Fibroblast of upper back skin (primary cell): ENCODE measurements at places on chromosomes 5 and 9.
A peak's percentile ranks its signal among the peaks of the same experiment; 100 is the strongest.

GRCh38 chr5:28903643-28904042 lies 1865.3 kb upstream of the CDH9 start:
- DNase-seq = no peak

DNA sequence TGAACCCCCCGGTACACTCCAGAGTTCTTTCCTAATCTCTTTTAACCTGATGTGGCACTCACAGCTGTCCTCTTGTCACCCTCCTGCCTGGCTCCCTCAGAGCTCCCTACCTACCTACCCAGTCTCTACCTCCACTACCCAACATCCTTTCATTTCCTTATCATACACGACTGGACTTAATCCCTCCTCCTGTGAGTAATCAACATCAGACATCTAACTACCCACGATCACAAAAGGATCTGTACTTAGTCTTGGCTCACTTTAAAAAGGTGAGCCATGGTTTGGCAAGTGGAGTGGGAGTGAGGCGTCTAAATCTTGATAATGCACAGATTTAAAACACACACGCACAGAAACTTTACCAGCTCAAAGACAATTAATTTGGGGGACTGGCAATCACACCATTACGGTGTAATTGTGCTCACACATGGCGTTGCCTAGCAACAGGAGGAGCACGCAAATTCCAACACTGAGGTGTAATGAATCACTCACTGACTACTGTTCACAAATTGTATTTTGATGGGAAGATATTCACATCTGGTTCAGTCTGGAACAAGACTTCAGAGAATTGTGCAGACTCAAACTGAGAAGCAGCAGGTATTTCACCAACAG lies 235.9 kb downstream of the EPB41L4A start:
- DNase-seq = peak; percentile 56

GRCh38 chr5:43802119-43802518 lies 199.1 kb downstream of the NNT start:
- DNase-seq = peak; percentile 91

- DNase-seq = no peak
Measured at GRCh38 chr9:38356851-38357250, 35.7 kb upstream of the ALDH1B1 start.

- DNase-seq = no peak
Measured at GRCh38 chr5:140249536-140249935, 53.4 kb downstream of the PFDN1 start.

GRCh38 chr9:120886490-120886967 lies 9.5 kb upstream of the PHF19 start:
- DNase-seq = peak; percentile 80

GRCh38 chr5:55140908-55141665 lies 18.9 kb upstream of the GPX8 start:
- DNase-seq = no peak

DNA sequence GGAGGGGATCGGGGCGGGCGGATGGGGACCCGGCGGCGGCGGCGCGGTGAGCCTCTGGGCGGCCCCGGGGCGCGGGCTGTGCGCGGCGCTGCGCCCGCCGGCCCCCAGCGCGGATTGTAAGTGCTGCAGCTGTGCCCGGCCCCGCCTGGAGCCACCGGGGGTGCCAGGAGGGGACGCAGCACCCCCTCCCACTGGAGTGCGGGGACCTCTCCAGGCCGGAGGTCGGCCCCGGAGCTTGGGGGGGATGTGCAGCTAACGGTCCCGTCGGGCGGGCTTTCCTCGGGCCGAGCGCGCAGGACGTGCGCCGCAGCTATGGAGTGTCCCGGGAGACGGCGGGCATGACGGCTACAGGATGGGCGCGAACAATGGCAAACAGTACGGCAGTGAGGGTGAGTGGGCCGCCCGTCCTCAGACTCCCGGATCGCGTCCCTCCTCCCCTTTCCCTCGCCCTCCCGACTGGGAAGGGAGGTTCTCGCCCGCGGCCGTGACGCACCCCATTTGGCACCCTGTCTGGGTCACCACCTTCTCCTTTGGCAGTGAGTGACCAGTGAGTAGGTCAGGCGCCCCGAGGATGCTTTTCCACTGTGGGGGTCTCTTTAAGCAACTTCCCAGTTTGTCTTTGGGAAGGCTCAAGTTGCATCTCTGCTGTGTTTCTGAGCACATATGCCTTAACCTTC lies 483 bp downstream of the FBXL7 start:
- DNase-seq = no peak

- DNase-seq = no peak
Measured at GRCh38 chr9:135925496-135926133, 18.3 kb upstream of the CAMSAP1 start.

DNA sequence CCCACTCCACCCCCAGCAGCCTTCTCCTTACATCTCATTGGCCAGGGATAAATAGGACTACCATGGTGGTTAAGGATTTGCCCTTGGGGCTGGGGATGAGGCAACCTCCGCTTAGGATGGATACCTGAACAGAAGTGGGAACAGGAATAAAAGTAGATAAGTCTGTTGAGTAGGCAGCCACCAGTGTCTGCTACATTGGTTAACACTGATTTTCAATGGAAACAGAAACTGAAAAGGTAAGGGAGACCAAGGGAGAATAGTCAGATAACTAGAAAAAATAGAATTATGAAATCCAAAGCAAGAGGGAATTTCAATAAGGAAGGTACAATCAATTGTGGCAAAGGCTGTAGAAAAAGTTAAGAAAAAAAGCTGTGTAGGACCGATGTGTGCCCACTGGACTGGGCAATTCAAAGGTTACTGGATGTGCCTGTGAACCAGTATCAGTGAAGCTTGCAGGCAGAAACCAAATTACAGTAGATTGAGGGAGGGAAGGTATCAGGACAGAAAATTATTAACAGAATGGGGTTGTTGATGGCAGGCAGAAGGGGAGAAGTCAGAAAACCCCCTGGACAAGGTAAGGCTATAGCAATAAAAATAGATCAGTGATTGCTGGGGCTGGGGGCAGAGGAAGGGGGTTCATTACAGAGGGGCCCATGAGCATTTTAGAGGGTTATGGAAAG lies 48.7 kb downstream of the DNAJC21 start:
- no peak for DNase-seq

DNA sequence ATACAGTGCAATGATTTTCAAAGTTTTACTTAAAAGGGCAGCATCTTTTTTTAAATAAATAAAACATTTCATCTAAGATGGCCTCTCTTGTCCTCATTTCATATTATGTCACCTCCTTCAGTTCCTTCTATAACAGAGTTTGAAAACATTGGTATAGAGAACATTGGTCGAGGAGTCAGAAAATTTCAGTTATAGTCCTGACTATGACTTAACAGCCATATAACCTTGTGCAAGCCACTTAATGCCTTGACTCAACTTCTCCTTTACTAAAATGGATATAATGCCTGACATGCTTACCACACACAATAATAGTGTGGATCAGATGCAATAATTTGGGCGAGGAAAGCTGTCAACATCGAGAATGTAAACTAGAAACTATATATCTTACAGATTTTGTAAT lies 22.6 kb downstream of the SSBP2 start:
- DNase-seq = no peak

- DNase-seq = peak; percentile 44
Measured at GRCh38 chr5:137831526-137831925, 36.1 kb upstream of the MYOT start.

DNA sequence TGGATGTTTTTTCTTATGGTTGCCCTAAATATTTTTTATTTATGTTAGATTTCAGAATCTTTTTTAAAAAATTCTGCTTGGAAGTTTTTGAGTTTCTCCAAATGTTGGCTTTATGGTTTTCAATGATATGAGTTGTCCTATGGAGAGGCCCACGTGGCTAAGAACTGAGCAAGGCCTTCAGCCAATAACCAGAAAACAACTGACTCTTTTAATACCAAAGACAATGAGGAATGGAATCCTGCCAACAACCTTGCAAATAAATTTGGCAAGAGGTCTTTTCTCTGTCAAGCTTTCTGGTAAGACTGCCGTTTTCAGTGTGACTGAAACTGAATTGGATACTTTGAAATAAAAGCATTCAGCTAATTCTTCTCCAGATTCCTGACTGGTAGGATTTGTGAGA lies 1740.1 kb upstream of the WWC1 start:
- peak; percentile 4 for DNase-seq

DNA sequence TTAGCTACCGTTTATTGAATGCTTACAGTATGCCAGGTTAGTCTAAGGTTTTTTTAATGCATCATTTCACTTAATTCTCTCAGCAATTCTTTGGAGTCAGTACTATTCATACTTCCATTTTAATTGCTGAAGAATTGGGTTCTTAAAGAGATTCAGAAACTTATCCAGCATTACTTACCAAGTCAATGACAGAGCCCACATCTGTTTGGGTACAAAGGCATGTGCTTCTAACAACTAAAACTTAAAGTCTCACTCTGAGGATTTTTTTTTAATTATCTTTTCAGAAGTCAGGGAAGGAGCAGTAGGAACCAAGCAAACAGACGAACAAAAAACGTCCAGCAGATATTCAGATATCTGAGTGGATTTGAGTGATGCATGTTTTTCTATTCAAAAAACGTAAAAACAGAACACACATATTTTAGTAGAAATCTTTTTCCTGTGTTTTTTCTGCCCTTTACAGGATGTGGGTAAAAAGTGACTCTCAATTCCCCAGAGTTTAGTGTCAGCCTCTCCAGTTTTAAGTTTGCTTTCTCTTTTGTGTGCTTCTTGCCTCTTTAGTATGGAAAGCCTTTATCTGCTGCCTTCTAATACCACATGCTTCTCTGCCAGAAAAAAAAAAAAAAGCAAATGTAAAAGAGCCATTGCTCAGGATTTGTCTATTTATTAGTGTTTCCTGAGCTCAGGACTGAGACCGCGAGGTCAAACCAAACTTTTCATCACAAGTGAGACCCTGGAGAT lies 118.0 kb downstream of the PRKACG start:
- DNase-seq = no peak

DNA sequence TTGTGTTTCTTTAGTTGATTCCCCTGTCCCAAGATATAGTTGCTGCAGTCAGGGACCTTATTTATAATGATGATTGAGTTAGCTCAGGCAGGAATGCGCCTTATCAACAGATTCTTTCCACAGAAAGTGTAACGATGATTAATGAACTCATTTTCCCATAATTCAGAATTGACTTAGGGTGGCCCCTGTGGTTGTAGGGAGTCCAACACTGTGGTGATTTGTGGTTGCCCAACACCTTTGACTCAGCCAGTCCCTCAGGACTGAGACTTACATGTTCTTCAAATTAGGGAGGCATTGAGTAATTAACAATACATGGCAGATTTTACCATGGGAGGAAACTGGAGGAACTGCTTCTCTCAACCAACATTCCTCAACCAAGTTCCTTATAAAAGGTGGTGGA lies 221.9 kb downstream of the GABRG2 start:
- no peak for DNase-seq

GRCh38 chr5:159463590-159464321 lies 133.5 kb upstream of the IL12B start:
- DNase-seq = peak; percentile 41

DNA sequence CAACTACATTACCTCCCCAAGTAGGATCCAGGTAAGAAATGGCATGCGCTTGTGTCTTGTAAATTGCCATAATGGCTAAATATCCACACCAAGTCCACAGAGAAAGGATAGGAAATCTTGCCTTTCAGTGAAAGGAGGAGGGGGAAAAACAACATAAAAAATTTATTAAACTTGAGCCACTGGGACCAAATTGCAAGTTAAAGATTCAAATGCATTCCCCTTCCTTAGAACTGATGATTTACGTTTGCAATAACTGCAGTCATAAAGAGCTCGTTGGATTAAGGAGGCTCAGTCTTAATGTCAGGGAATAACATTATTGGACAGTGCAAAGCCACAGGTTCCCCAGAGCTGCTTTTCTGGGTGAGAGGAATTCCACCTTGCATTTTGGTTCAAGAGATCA lies 92.6 kb upstream of the SARDH start:
- DNase-seq = no peak
